Activated CD8-positive, alpha-beta memory T cell treated with anti-CD3 and anti-CD28 coated beads, Interleukin-2, amount 10 ng/mL, durations not matched to agents 7 days and 5 days (primary cell): ENCODE measurements at places on chromosomes 16 and 17.
A peak's percentile ranks its signal among the peaks of the same experiment; 100 is the strongest.

- H3K27ac ChIP-seq = no peak overlapping the region
- no peak overlapping the region for H3K4me3 ChIP-seq
- DNase-seq = no peak
- peaks cover 25% of the 10 kb centered on the region for H3K36me3 ChIP-seq
- H3K27me3 ChIP-seq = no peaks in the 10 kb centered on the region
These were observed 2.8 kb downstream of the ELOB start for GRCh38 chr16:2774161-2774891.

GRCh38 chr17:73773702-73774101, 129.5 kb upstream of the SDK2 start:
- no peak overlapping the region for H3K27ac ChIP-seq
- no peaks in the 10 kb centered on the region for H3K27me3 ChIP-seq
- no peak overlapping the region for H3K4me3 ChIP-seq
- H3K4me1 ChIP-seq = no peaks in the 10 kb centered on the region

DNA sequence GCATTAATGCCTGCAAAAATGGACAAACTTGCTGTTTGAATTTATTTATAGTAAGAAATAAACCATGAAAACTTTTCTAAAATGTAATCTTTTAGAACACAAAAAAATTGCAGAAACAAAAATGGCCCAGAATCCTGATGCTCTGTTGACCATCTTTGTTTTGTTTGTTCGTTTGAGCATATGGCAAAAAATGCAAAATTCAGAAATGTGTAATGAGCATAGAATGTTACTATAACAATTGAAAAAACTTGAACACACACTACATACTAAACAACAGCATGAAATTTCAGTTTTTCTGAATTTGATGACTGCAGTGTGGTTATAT, 1.1 kb upstream of the KPNA2 start:
- no peak overlapping the region for H3K27ac ChIP-seq
- H3K4me3 ChIP-seq = no peak overlapping the region
- peaks cover 24% of the 10 kb centered on the region for H3K4me1 ChIP-seq
- peaks cover 30% of the 10 kb centered on the region for H3K36me3 ChIP-seq
- H3K27me3 ChIP-seq = no peaks in the 10 kb centered on the region

GRCh38 chr17:79506150-79506870, 104.5 kb downstream of the RBFOX3 start:
- no peaks in the 10 kb centered on the region for H3K36me3 ChIP-seq
- no peak overlapping the region for H3K4me3 ChIP-seq
- no peak for DNase-seq
- H3K27me3 ChIP-seq = no peaks in the 10 kb centered on the region
- H3K27ac ChIP-seq = no peak overlapping the region

- peak overlapping the region; percentile 34 for H3K27ac ChIP-seq
- no peaks in the 10 kb centered on the region for H3K36me3 ChIP-seq
- H3K4me3 ChIP-seq = peak overlapping the region; percentile 0
- no peak for DNase-seq
- peaks cover 58% of the 10 kb centered on the region for H3K27me3 ChIP-seq
These were observed 2.2 kb upstream of the ATP6V0A1 start for GRCh38 chr17:42456223-42457106.

DNA sequence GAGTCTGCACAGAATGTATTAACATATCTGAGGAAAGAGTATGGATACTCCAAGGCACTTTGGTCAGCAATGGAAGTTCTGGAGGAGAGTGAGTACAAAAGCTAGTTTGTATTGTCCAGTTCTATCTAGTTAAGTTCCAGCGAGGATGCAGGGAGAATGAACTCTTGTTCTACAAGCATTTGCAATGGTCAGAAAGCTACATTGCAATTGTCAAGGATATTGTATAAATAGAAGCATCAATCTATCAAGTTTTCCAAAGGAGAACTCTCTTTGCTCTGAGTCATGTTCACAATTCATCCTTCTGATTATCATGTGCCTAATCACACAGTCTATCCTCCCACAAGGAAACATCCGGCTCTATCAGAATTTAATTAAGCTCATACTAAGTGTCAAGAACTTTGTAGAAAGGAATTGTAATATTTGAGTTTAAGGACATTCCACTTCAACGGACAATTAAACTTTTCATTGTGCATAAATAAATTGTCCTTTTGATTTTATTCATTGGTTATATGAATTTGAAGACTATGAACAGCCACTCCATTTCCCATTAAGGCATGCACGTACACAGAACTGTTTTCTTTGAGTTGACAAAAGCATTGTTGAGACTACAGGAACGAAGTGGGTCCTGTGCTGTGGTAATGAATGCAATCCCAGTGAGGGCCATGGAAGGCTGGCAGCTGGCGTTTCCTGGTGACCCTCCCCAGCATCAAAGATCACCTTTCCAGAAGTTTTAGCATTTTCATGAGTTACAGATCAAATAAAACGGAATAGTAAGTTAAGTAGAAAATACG, 973.5 kb upstream of the GOT2 start:
- DNase-seq = no peak
- no peaks in the 10 kb centered on the region for H3K36me3 ChIP-seq
- no peaks in the 10 kb centered on the region for H3K4me1 ChIP-seq
- no peak overlapping the region for H3K4me3 ChIP-seq
- H3K27me3 ChIP-seq = no peaks in the 10 kb centered on the region

DNA sequence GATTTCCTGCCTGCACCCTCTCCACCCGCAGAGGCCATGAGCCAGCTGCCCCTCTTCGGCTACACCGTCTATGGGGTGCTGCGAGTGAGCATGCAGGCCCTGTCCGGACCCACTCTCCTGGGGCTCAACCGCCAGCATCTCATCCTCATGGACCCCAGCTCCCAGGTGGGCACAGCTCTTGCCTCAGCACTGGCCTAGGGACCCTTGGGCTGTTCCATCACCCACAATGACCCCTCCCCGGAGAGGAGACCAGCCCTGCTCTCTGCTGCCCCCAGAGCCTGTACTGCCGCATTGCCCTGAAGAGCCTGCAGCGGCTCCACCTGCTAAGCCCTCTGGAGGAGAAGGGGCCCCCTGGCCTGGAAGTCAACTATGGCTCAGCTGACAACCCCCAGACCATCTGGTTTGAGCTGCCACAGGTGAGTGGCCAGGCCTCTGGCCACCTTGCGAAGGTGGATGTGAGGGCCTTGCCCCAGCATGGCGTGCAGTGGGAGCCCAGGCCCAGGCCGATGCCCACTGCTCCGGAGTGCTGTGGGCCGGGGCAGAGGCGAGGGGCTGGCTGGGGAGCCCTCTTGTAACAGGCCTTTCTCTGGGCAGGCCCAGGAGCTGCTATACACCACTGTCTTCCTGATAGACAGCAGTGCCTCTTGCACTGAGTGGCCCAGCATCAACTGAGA, 7.3 kb upstream of the SMIM5 start:
- no peak overlapping the region for H3K4me3 ChIP-seq
- no peaks in the 10 kb centered on the region for H3K27me3 ChIP-seq
- H3K36me3 ChIP-seq = no peaks in the 10 kb centered on the region

DNA sequence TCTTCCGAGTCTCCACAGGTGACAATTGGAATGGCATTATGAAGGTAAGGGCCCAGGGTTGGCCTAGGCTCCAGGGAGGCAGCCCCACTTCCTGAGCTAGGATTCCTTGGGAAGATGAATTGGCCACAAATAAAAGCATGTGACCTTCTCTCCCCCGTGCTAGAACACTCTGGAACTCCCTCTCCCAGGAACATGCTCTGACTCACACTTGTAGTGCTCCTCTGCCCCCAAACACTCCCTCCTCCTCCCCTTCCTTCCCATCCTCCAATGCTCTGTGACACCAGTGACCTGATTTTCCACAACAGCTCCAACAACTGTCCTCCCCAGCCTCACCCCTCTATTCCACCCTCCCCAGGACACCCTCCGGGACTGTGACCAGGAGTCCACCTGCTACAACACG, 16.4 kb upstream of the ABCC3 start:
- H3K4me3 ChIP-seq = no peak overlapping the region
- no peak for DNase-seq
- H3K36me3 ChIP-seq = no peaks in the 10 kb centered on the region
- H3K27ac ChIP-seq = no peak overlapping the region
- peaks cover 11% of the 10 kb centered on the region for H3K4me1 ChIP-seq
- H3K27me3 ChIP-seq = peaks cover 6% of the 10 kb centered on the region

DNA sequence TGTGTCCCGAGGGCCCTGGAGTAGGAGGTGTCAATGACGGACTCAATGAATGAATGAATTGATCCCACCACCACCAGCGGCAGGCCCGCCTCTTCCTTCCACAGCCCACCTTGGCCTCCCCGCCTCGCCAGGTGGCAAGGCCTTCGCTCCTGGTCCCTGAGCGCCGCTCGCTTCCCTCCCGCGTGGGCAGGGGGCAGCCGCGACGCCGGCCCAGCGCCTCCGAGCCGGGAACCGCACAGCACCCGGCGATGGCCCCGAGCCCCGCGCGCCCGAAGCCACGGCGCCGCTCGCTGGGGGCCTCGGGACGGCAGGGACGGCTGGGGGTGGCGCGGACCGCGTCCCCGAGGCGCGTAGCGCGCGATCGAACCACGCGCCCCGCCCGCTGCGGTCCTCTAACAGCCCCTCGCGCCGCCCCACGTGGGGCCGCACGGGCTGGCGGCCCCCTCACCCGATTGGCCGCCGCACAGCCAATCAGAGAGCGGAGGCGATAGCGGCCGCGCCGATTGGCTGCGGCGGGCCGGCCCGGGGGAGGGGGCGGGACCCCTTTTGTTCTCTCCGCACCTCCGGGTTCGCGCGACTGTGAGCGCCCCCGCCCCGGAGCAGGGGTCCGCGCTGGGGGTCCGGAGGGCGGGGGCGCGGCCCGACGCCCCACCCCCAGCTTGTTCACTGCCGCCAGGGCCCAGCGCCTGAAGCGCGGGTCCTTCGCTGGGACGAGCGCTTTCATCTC, 31.4 kb downstream of the ACTG1 start:
- DNase-seq = no peak
- H3K4me1 ChIP-seq = peaks cover 10% of the 10 kb centered on the region
- H3K27ac ChIP-seq = no peak overlapping the region
- H3K27me3 ChIP-seq = peaks cover 42% of the 10 kb centered on the region
- no peak overlapping the region for H3K4me3 ChIP-seq
- H3K36me3 ChIP-seq = no peaks in the 10 kb centered on the region

DNA sequence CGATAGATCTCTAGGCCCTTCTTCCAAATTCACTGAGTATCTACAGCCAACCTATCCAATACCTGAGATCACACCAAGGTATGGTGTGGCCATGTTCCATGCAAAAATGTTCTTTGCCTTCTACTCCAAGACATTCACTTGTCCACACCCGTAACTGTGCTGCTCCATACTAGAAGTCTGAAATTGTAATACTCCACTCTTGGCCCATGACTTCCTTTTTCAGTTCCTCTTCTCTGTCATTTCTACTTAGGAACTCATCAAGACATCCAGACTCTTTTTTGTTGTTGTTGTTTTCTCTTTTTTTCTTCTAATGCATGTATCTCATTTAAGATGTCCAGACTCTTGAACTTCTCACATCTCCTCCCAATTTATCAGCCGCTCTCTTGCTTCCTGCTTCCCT, 42.5 kb upstream of the KSR1 start:
- no peak overlapping the region for H3K4me3 ChIP-seq
- peak; percentile 2 for DNase-seq
- peaks cover 1% of the 10 kb centered on the region for H3K4me1 ChIP-seq
- no peak overlapping the region for H3K27ac ChIP-seq
- peaks cover 12% of the 10 kb centered on the region for H3K27me3 ChIP-seq

GRCh38 chr16:54538276-54538675, 251.7 kb upstream of the IRX3 start:
- no peak overlapping the region for H3K27ac ChIP-seq
- no peaks in the 10 kb centered on the region for H3K36me3 ChIP-seq
- H3K27me3 ChIP-seq = no peaks in the 10 kb centered on the region
- no peak overlapping the region for H3K4me3 ChIP-seq

DNA sequence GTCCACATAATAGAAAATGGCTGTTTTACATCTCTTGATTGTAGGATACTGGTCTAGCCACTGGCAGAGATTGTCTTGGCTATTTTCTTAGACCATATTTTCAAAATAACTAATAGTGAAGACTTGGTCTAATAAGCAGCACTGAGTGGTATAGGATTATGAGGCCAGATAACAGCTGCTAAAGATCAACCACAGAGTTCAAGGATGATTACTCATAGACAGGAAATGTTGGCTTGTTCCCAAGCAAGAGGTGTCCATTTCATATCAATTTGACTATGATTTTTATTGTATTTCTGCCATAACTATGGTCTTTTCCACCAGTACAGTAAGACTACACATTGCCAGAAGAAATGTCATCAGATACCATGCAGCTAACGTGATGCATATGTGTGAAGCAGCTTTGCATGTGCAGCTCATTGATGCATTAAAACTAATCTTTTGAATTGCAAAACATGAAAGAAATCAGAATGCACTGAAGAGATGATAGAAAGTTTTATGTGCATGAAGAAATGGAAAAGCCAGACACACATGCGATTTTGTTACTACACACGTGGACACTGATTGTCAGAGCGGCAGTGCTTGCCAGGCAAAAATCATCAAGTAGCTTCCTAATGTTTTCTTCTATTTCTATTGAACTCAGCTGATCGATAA, 693.3 kb downstream of the CDH11 start:
- H3K36me3 ChIP-seq = no peaks in the 10 kb centered on the region
- no peaks in the 10 kb centered on the region for H3K27me3 ChIP-seq
- no peak overlapping the region for H3K4me3 ChIP-seq
- DNase-seq = no peak
